Myocyte (in vitro differentiated cells): ENCODE measurements at places on chromosomes 1 and 21. TPM values are rescaled to one million over a fixed set of nuclear protein-coding genes. Genes with fewer than 3 reads are reported as not detected.

DNA sequence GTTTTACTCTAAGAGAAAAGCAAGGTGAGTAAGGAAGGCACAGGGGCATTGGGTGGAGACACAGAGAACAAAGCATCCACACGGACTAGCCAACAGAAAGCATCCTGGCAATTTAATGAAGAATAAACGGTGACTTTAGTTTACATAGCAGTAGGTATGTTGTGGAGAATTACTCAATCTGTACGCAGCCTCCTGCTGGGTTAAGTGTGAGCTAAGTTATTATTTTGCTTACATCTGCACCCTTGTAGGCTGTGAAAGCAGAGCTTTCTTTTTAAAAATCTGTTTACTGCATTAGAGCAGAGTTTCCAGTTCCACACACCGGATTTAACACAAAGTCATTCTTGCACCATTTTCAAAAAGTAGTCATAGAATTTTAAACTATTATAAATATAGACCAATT, 144.5 kb downstream of the AKT3 start:
- DNase-seq = no peak

The TMEM79 gene
- total RNA-seq = 2.3 and 2.4 TPM in 2 replicates

The CPT2 gene
- total RNA-seq = 16.7 and 18.3 TPM in 2 replicates

GRCh38 chr1:51189421-51190073, 46.5 kb upstream of the RNF11 start:
- peak; percentile 76 for DNase-seq

DNA sequence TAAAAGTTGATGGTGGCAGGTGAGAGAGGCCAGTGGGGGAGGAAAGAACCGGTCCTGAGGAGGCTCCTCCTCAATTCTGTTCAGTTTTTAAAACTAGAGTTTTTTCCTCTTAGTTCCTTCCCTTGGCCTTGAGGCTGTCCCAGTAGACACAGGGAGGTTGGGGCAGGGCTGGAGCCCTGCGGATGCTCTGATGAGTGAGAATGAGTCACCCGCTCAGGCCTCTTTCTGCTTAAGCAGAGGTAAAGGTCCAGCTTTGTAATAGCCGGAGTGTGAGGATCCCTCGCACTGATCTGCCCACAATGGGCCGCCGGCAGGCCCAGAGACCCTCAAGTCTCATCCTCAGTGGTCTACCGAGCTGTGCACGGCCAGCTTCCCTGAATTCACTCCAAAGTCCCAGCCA, 49.6 kb upstream of the IRF2BP2 start:
- peak; percentile 36 for DNase-seq

The KIRREL1 gene
- total RNA-seq = 41.8 and 50.2 TPM in 2 replicates

DNA sequence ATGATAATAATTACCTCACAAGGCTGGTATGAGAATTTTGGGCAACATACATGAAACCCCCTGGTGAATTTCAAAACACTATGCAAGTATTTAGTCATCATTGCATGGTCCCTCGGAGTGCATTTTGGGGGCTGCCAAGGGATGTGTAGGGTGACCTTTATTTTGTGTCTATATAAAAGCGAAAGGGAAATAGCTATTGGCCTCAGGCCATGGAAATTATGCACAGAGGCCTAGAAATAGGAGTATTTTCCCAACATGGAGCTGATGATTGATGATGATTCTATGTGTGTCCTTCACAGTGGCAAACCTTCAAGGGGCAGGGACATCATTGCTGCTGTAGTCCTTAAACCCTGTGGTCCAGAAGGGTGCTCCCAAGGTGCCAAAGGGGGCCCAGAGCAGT, 265.5 kb downstream of the ST6GALNAC3 start:
- no peak for DNase-seq

GRCh38 chr1:178093951-178094738, at the start of gene RASAL2:
RASAL2 (plus strand) TSS chr1:178094104; CDS start chr1:178094493, 389 bp downstream.
- DNase-seq = peak; percentile 80

- DNase-seq = no peak
Measured at GRCh38 chr21:42841156-42841915, 38.0 kb downstream of the WDR4 start.

DNA sequence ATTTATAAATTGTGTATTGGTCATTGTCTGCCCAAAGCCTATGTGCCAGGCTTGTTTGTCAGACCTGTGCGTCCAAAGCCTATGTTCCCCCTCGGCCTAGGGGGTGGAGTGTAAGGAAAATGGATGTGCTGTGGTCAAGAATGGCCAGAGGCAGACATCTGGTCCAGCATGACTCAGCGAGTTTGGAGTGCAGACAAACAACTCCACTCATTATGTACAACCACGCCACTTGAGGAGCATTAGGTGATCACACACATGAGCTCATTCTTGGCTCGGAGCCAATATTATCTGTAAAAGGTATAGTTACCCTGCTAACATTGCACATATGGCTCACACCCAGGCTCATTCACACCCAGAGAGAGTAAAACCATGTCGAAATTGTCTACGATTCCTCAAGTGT, 1047.6 kb upstream of the ADGRL4 start:
- DNase-seq = peak; percentile 14

The ZSWIM5 gene
- 0.05 TPM in 1 of 2 replicates, not detected in the other for total RNA-seq

GRCh38 chr1:156126630-156127534, 12.4 kb downstream of the LMNA start:
- peak; percentile 99 for DNase-seq

GRCh38 chr1:16385659-16386453, 18.8 kb downstream of the SZRD1 start:
- no peak for DNase-seq
